Activated T-cell treated with anti-CD3 and anti-CD28 coated beads, Interleukin-2, amount 50 U/mL, for 48 hours (primary cell): ENCODE measurements at places on chromosomes 4 and X.

DNA sequence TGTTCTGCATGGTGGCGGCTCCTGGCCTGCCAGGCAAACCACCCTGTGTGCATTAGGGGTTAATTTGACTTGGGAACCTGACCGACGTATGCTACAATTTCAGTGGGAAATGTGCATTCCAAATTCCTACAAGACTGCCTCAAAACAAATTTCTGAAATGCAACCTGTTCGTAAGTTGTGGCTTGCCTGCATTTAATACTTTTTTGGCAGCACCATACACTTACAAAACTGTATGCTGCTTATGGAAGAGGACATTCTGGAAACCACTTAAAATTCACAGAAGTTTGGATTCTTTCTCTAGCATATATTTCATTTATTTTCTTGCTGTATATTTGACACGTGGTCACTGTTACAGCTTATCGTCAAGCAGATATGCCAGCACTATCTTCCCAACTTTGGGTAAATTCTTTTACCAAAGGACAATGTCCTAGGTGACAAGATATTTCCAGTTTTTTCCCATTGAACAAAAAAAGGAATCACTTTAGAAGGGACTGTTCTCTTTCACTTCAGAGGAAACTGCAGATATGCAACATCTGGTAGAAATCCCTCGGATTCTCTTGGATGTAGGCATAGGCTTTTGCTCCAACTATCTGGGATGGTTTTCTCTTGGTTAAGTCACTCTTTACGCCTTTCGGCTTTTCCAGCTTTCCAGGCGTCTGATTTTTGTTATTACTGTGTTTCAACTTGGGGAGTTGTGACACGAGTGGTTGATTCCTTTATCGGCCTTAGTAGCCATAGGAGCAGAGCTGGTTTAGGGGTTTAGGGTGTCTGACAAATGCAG lies 9.7 kb upstream of the TENM3 start:
- DNase-seq = no peak

DNA sequence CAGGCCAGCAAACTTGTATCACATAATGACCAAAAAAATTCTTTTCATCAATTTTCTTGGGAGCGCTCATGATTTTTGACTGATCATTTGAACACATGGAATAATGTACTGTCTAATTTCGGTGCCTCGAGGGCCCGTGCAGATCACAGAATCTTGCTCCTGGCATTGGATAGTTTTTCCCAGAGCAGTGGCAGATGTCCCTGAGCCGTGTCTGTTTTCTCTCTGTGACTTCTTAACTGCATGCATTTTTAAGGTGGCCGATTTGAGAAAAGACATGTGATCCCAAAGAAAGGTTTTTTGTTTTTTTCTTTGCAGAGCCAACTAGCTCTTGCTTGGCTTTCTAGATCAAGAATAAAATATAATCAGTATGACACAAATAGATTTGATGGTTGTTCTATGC lies 19.7 kb downstream of the GPRIN3 start:
- no peak for DNase-seq

DNA sequence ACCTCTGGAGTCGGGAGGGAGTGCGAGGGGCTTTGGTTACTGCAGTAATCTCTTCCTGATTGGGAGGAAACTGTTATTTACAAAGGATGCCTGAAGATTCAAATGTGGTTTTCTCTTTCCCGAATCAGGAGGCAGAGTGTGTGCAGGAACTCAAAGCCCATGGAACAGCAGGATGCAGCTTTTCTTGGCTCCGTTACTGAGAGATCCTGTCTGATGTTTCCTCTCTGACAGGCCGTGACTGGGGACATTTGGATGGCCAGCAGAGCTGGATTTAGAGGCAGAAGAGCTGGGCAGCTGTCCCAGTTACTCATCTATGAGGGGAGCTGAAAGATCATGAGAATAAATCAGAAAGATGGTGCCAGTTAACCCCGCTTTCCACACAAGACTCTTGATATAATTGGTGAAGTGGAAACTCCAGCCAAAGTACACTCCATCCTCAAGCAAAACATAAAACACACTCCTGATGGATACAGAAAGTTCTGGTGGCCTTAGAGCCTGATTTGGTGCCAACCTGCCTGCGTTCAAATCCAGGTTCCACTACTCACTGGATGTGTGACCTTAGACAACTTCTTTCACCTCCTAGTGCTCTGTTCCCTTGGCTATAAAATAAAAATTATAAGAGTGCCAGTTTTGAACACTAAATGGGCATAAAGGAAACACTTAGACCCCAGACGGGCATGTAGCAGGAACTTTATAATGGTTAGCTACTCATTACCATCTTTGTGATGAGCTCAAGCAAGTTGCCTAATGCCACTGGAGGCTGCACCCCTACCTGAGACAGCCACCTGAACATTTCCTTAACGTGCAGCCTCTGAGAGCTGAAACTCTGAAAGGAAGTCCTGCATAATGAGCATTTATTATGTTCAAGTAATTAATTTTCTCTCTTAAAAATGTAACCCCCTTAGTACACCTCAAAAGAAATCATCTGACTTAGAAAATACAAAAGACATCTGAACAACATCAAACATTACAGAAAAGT lies 349.0 kb upstream of the GATB start:
- no peak for DNase-seq

GRCh38 chr4:3677748-3678070 lies 88.5 kb upstream of the ADRA2C start:
- no peak for DNase-seq

DNA sequence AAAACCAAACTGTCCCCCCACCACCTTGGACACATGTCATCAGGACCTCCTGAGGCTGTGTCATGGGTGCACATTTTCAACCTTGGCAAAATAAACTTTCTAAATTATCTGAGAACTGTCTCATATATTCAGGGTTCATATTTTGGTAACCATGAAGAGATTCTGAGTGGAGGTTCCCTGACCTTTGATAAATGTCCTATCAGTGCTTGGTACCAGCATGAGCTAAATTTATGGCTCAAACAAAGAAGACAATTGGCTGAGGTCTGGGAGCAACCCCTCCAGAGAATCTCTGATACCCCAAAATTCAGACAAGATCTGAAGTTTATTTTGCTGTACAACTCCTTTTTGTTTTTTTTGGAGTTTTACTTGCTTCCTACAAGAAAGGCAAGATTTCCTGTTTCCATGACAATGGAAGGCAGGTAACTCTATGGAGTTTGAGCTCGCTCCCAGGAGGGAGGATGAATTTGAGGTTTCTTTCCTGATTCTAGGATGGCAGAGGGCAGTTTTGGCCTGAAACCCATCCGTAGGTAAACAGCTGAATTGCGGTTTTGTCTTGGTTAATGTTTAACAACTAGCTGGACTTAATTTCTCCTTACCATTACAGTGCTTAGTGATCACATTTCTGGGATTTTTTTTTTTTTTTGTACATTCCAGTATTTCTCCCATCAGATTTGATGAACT lies 14.5 kb downstream of the UGT2B15 start:
- no peak for DNase-seq

GRCh38 chrX:149799938-149800337 lies 18.2 kb downstream of the MAGEA9 start:
- no peak for DNase-seq

DNA sequence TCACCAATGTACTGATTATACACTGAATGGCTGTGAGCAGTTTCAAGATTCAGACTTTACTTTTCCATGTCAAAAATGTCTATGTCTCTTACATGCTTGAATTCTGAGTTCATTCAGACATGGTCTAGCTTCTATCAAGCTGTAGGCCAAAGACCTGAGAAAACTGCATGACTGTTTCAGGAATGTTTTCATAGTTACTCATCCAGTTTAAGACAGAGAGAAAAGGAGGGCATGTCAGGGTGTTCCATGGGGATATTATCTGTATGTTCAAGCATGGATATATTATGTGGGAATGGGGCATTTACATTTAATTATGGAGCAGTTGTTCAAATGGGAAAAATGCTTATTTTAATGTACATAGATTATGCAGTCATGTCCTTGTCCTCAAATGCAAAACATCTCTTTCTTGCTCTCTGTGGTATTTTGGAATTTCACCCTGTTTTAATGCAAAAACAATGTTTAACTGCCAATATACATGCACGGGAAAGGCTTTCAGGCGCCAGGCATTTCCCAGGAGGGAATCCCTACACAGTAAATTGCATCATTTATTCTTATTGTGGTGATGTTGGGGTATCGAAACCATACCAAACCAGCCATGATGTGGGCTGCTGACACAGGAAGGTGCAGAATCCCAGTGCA lies 429.1 kb upstream of the INTU start:
- no peak for DNase-seq

DNA sequence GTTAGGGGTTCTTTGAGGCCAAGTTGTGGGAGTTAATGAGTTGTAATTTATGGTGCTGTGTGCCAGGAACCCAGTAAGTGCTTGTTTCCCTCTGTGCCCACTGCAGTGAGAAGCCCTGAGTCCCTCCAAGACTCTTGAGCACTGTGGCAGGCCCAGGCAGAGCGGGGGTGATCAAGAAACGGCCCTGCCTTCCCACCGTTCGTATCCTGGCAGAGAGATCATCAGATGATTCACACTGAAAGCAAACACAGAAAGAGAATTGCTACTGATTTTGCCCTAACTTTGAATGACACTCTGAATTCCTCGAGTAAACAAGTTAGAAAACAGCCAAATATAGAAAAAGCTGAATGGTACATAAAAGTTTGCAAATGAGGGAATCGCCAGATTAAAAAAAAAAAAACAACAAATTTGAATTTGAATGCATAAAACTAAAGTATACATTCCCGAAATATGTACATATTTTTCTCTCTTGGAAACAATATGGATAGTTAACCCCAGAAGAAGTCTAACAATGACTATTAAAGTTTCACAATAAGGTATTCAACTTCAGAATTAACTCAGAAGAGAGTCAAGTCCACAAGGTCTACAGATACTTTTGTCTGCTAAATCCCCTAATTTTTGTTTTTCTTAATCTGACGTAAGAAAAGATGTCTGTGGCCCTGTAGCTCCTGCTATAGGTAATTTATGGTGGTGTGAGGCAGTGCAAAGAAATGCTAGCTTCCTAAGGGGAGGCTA lies 71.8 kb downstream of the AFAP1 start:
- DNase-seq = no peak

- DNase-seq = no peak
Measured at GRCh38 chrX:47484885-47485284, 1.9 kb upstream of the ZNF41 start.

- DNase-seq = no peak
Measured at GRCh38 chrX:118698516-118699170, 28.8 kb upstream of the IL13RA1 start.

- peak; percentile 38 for DNase-seq
Measured at GRCh38 chr4:1187182-1187581, 14.8 kb upstream of the SPON2 start.

GRCh38 chr4:119666653-119667091 lies 38.1 kb upstream of the PDE5A start:
- DNase-seq = no peak

DNA sequence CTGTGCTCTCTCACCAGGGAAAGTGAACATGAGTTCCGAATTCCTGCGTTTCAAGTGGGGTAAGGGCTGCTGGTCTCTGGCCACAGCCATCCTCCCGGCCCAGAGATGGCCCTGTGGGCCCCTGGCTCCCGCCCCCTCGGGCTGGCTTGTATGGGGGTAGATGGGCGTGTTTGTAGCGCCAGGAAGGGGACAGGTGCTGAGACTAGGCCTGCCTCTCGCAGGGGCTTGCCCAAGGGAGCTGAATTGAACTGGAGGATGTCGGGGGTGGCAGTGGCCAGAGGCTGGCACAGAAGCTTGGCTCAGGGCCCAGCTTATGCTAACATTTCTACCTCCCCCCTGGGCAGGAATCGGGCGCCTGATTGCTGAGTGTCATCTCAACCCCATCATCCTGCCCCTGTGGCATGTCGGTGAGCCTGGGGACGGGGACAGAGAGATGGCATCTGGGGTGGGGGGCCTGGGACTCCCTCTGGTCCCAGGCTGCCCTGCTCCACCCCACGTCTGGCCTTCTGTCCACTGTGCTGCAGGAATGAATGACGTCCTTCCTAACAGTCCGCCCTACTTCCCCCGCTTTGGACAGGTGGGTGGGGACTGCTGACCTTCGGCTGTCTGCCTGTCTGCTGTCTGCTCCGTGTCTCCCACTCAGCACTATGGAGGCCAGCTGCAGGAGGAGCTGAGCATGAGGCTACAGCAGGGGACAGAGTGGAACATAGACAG lies 8.5 kb downstream of the TAFAZZIN start:
- no peak for DNase-seq

DNA sequence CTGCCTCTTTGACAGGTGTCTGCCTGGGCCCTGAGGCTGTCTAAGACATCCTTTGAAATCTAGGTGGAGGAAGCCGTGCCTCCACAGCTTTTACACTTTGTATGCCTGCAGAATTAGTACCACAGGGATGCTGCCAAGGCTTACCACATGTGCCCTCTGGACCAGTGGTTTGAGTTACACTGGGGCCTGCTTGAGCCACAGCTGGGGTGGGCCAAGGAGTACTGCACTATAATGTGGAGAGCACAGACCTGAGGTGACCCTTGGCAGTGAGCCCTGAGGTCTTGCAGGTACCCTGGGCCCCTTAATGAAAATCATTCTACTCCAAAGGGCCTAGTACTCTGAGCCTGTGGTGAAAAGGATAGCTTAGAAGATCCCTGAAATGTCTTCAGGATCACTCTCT lies 27.2 kb upstream of the IRS4 start:
- DNase-seq = no peak

GRCh38 chr4:2852481-2852921 lies 8.9 kb downstream of the ADD1 start:
- no peak for DNase-seq

GRCh38 chr4:14928035-14928434 lies 74.2 kb upstream of the CPEB2 start:
- DNase-seq = no peak

DNA sequence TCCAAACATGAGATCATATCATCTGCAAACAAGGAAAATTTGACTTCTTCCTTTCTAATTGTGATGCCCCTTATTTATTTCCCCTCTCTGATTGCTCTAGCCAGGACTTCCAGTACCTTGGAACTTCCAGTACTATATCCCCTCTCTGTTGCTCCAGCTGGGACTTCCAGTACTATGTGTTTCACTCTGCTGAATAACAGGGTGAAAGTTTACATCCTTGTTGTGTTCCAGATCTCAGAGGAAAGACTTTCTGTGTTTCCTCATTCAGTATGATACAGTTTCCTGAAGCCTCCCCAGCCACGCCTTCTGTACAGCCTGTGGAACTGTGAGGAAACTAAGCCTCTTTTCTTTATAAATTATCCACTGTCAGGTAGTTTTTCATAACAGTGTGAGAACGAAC lies 381.3 kb upstream of the FAM47C start:
- DNase-seq = no peak

DNA sequence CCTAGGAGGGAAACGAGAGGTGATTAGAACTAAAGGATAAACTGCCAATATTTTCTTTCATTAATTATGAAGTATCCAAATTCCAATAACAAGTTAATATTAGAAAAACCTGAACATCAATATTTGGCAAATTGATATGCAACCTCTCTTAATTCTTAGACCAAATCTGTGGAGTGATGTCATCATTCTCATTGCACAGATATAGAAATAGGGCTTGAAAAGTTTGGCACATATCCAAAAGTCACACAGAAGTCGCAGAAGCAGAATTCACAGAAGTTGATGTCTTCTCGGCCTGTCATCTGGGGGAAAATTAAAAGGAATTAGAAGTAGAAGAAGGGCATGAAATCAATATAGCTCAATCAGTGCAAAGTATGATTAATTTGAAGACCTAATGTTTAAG lies 36.9 kb downstream of the ENPEP start:
- no peak for DNase-seq

- DNase-seq = no peak
Measured at GRCh38 chrX:111543212-111543741, 31.8 kb downstream of the SERTM2 start.
